ENCODE measurements at places on chromosomes 6 and 20.

DNA sequence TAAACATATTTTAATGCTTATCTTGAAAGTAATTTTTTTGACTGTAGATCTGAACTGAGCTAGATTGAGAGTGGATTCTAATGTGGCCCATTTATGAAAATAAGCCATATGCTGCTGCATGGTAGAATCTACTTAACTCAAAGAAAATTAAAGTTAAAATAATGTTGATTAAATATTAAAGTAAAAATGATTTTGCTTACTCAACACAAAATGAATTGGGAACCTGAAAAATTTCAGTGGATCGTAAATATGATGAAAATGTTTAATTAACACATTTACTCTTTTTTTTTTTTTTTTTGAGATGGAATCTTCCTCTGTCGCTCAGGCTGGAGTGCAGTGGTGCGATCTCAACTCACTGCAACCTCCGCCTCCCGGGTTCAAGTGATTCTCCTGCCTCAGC, 144.5 kb upstream of the HMGN3 start:
- DNase-seq: no peak

- no peak for DNase-seq
These were observed 455.7 kb downstream of the CD83 start for GRCh38 chr6:14573267-14573666.

DNA sequence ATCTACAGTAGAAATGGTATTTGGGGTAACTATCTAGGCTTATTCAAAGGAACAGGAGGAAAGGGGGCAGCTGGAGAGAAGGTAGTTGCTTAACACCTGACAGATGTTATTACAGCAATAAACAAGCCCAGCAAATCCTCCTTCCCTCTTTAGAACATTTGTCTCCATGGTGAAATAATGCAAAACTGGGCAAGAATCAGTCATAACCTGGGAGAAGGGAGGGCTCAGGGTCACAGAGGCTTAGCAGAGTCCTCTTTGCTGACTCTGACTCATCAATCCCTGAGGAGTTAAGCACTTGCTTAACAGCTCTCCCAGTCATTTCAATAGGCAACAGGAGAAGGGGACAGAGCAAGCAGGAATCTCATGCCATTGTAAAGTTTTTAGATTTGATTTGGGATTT, 230.3 kb downstream of the IBTK start:
- peak; percentile 80 for DNase-seq

- peak; percentile 31 for DNase-seq
These were observed 639 bp upstream of the CD24 start for GRCh38 chr6:106974999-106975737.

DNA sequence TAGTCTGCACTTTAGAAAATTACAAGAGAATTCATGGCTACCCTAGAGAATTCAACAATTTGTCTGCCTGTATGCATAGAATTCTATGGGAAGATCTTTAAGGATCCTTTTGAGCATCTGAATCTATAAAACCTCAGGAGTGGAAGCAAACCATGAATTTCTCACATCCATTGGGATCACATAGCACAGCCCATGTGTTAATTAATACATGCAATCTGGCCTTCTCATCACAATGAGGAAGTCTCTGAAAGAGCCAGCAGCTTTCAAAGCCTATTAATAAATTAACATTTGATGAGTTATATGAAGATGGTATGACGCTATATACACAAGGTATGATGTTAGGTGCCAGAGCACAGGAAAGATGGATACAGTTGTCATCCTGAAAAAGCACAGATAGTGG, 24.7 kb downstream of the NDUFAF4 start:
- no peak for DNase-seq

DNA sequence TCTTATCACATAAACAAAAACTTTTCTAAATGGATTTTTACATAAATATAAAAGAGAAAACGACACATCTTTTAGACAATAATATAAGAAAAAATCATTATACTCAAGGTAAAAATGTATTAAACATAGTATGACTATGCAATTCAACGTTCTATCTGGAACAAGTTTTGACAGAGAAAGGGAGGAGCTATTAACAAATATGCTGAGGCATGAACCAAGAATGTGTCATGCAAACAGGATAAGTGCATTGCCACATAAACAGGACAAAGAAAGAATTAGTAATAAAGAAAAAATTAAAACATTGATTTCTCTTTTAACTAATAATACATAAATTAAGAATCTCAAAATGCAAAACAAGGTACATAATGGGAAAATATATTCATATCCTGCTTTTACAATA, 1353.4 kb upstream of the GJE1 start:
- peak; percentile 56 for DNase-seq

GRCh38 chr6:9511157-9511556, 903.7 kb downstream of the TFAP2A start:
- DNase-seq: no peak

GRCh38 chr20:22106308-22106938, 401.0 kb downstream of the PAX1 start:
- DNase-seq: peak; percentile 3

GRCh38 chr6:42106112-42107023, 36.1 kb downstream of the C6orf132 start:
- no peak for DNase-seq

DNA sequence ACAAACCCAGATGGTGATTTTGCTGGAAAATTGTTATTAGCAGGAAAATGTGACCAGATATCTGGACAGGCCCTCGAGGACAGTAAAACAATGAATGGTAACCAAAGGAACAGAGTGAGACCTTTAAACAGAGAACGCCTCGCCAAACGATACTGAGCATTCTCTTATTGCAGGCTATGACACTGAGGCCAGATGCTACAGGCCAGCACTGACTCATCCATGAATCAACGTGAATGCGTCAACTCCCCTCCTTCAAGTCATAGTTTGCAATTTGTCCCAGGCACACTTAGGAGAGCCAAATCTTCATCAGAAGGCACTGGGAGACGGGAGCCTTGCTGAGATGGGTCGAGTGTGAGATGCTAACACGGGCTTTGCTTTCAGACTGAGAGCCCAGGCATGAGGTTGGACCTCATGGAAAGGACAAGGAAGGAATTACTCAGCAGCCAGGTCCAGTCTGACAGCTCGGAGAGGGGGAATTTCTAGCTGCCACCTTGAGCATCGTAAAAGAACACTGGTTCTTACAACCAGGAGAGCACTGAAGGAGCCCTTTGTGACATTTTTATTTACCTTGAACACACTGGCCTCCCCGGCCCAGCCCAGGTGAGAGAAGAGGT, 60.7 kb downstream of the BMP7 start:
- DNase-seq: peak; percentile 95

- DNase-seq: no peak
These were observed 89.2 kb downstream of the SLC22A23 start for GRCh38 chr6:3367630-3368029.

GRCh38 chr20:49853640-49854039, 41.0 kb downstream of the SLC9A8 start:
- DNase-seq: peak; percentile 98

DNA sequence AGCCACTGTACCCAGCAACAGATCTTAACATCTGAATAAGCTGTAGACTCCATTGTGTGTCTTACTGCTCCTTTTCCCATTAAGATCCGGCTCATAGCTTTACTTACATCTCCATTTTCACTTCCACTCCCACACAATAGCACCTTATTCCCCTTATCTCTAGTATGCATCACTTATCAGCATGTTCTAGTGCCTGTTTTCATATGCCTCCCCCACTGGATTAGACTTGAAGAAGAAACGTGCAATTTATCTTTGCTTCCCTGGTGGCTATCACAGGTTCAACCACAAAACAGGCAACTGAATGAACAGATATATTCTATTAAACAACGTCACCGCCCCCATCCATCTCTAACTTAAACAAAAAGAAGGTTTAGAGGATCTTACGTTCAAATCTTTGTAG, 12.1 kb downstream of the SSR1 start:
- DNase-seq: no peak

GRCh38 chr6:72322771-72323170, 299.1 kb upstream of the KCNQ5 start:
- DNase-seq: no peak

DNA sequence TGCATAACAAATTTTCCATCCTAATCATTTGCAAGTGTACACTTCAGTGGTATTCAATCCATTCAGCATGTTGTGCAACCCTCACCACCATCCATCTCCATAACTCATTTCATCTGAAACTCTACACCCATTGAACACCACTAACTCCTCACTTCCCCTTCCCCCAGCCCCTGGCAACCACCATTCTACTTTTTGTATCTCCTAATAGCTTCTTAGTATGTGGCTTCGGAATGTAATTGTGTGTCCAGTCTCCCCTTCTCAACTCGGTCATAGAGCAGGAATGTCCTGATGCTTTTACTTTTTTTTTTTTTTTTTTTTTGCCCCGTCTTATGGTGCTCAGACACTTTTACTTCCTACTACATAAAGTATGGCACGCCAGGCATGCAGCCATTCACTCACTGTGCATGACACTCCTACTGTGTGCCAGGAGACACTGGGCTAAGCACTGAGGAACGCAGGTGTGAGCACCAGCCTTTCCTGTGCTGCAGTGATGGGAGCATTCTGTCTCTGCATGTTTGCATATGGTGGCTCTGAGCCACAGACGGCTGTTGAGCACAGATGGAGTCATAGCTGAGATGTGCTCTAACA, 15.3 kb downstream of the HCK start:
- no peak for DNase-seq

DNA sequence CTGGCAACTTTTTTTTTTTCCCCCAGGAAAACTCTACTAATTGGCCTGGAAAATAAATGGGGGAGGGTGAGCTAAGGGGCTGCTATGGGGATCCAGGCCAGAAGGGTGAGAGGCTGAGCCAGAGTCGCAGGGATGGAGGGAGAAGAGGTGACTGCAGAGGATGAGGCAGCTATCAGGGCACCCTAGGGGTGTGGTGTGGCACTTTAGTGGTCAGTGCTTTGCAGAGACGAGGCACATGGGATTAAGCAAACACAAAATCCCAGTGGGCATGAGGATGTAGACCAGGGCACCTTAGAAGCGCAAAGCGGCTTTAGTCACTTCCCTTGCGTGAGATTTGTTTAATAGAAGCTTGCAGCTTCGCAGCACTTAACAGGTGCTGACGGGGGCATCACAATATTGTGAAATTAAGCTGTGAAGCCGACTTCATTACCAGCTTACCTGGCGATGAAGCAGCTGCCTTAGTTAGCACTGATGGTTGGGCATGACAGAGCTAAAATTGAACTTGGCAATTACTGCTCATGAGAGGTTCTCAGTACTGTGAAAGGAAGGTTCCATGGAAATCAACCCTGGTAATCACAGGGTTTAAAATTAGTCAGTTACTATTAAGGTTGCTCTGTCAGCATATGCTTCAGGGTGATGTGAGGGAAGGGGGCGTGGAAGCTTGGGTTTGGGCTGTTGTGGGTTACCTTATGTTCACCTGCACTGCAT, 26.0 kb downstream of the TOX2 start:
- DNase-seq: no peak

DNA sequence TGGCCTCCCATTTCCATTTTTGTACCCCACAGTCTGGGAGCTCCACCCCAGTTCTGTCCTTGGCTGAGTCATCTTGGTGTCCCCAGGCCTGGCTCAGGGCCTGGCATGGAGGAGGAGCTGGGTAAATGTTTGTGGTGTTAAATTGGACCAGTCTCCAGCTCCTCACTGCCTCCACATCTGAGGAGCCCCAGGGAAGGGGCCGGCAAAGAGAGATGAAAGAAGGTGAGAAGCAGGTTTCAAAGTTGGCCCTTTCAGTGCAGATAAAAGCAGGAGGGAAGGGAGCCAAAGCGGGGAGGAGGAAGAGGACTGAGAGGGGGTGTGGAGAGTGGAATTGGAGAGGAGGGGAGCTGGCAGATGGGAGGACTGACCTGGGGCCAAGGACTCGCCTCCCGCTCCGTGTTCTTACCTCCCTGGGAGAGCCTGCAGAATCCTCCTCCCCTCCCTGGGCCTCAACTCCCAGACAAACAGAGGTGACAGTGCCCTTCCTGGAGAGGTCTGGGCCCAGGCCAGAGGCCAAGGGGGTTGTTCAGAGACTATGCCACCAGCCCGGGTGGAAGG, 89.0 kb downstream of the CD40 start:
- no peak for DNase-seq

GRCh38 chr6:7909323-7910276, 988 bp downstream of the TXNDC5 start:
- DNase-seq: peak; percentile 76

DNA sequence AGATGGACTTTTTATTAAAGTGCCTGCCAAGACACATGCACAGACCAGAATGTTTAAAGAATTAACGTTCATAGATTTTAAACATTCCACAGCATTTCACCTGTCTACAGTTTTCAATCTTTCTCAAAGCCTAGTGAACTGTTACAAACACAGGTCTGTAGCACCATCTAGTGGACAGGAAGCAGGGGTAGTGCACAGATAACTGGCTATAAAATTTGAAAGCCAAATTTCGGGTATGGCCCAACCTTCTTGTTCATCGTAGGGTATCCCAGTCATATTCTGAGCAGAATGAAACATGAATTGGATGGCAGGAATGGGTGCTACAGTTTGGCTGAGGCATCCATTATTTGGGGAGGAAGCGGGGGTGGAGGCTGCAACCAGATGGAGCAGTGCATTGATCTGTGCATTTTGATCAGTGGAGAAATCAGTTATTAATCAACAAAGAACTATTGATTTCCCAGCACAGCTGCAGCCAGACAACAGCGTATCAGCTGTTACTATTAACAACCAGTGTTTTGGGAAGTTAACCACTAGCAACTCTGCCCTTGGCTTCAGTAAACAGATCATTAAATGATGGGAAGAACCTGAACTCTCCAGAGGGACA, 56.1 kb upstream of the B3GAT2 start:
- peak; percentile 72 for DNase-seq

- no peak for DNase-seq
These were observed 33.9 kb downstream of the SCAF8 start for GRCh38 chr6:154767003-154767723.

- no peak for DNase-seq
These were observed 140 bp downstream of the ADA start for GRCh38 chr20:44651434-44651683.

DNA sequence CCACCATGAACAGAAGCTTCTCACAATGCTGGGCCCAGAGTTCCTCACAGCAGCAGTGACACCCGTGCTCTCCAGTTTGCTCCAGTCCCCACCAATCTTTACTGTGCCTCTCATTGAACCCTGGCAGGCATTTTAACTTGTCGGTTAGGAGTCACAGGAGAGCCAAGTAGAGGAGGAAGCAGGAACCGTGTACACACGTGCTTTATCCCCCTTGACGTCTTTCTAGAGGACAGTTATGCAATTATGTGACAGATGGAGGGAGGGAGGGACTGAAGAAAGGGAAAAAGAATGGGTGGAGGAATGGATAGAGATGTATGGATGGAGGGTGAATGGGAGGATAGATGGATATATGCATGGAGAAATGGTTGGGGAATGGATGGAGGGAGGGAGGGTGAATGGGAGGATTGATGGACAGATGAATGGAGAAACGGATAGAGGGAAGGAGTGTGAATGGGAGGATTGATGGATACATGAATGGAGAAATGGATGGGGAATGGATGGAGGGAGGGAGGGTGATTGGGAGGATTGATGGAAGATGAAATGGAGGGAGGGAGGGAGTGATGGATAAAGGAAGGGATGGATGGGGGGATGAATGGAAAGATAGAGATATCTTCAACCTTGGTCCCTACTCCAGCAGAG, 26.0 kb downstream of the RBM38 start:
- no peak for DNase-seq

DNA sequence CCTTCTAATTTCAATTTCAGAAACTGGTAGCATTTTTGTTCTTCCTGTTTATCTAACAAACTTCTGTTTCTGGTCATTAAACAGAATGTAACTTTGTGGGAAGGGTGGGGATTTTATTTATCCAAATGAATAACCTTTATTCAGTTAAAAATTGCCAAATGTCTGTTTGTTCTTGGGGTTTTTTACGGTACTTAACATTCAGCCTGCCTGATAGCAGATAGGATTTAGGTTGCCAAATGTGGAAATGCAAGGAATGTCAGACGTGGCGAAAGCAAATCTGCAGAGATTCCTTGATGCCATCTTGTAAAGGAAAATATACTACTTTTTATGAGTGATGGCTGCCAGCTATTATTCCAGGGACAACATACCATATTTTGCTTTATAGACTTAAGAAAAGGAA, 95.7 kb downstream of the LYRM2 start:
- DNase-seq: no peak
